ENCODE measurements at places on chromosomes 5 and 9.

DNA sequence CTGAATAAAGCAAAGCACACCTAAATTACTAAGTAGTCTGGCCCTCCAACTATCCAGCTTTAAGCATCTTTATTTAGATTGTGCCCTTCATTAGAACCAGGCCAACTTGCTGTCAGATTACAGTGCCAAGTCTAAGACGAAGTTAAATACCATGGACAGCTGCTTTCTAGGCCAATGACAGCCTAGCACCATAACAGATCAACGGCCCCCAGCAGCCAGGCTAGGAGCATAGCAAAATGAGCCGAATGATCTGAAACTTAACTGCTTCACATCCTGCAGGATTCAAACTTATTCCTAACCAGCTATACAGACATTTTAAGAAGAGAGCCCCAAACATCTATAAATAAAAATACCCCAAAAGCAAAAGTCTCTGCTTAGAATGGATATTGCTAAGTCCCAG, 6.8 kb downstream of the SLC24A2 start:
- no peak for DNase-seq

GRCh38 chr5:169749295-169749694, 112.2 kb downstream of the DOCK2 start:
- no peak for DNase-seq

GRCh38 chr9:89613912-89614892, 9.4 kb downstream of the GADD45G start:
- no peak for DNase-seq

- DNase-seq: peak; percentile 77
These were observed 267.3 kb downstream of the MLLT3 start for GRCh38 chr9:20355022-20355421.

- no peak for DNase-seq
These were observed 116.3 kb downstream of the HSD17B3 start for GRCh38 chr9:96185518-96186156.

GRCh38 chr9:89601306-89601705, 3.5 kb upstream of the GADD45G start:
- no peak for DNase-seq

DNA sequence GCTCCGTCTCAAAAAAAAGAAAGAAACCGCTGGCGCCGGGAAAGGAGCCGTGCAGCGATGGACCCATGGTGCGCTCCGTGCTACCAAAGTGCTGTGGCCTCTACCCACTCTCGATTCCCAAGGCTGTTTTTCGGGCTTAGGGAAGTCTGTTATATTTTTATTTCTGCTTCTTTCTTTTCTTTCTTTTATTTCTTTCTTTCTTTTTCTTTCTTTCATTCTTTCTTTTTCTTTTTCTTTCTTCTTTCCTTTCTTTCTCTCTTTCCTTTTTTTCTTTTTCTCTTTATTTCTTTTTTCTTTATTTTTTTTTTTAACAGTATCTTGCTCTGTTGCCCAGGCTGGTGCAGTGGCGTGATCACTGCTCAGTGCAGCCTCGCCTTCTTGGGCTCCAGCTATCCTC, 87.5 kb downstream of the ANXA2R start:
- DNase-seq: no peak

DNA sequence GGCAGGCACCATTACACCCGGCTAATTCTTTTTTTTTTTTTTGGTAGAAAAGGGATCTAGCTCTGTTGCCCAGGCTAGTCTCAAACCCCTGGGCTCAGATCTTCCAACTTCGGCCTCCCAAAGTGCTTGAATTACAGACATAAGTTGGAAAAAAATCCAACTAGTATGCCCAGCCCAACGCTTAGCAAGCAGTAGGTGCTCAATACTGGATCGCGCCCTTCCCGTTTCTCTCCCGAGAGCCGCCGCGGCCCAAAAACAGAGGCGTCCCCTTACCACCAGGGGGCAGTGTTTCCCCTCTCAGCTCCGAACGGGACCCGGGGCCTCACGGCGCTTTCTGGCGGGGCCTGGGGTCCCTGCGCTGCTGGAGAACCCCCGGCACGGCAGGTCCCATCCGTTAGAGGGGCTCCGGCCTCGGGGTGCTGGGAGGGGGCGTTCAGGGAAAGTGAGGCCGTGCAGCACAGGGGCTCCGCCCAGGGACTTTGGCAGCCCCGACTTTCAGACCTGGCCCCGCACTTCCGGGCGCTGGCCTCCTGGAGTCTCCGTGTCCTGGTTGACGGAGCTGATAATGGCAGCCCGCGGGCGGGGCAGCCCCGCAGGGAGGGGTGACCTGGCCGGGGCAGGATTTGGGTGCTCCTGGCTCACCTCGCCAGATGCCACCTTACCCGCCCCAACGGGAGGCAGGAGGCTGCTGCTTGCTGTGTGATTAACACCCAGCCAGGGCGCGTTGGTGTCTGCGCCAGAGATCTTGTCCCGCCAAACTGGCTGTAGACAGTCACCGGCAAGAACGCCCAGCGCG, 15.2 kb downstream of the PTGES start:
- DNase-seq: peak; percentile 50

- no peak for DNase-seq
These were observed 6.9 kb upstream of the WDR5 start for GRCh38 chr9:134128727-134129679.

GRCh38 chr9:116336133-116336862, 182.7 kb downstream of the PAPPA start:
- no peak for DNase-seq

GRCh38 chr5:107570805-107571531, 99.8 kb downstream of the EFNA5 start:
- peak; percentile 27 for DNase-seq

GRCh38 chr9:128917151-128917849, 3.5 kb upstream of the PHYHD1 start:
- peak; percentile 55 for DNase-seq

- DNase-seq: no peak
These were observed 23.8 kb downstream of the DAB2 start for GRCh38 chr5:39400713-39401578.

GRCh38 chr9:110148384-110148783, 59.6 kb downstream of the C9orf152 start:
- DNase-seq: no peak

DNA sequence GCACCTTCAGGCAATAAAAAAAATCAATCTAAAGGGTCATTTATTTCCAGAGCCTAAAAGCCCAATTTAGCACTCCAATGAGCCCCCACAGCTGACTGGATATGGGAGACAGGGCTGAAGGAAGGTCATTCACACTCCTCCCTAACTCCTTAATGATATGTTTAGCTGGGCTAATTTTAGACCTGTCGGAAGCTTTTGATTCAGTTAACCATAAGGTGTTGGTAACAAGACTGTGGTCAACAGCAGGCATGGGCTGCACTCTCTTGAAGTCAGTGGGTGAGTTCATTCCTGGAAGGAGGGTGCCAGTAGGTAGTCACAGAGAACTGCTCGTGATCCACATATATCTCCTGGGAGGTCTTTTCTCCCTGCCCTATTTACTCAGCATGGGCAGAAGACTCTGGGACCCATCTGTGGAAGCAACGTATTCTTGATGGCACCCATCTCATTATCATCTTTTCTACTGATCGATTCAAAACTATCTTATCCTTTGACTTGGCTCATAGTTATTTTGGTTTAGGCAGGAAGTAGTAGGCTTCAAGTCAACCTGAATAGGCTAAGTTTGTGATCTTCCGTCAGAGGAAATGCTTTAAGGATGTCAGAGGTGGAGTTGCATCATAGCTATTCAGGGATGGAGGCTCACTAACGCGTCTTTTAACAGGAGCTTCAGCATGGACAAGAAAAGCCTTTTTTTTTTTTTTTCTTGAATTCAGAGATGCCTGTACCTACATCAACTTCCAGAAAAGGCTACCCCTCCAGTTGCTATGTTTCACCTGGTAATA, 367.7 kb upstream of the SLC30A5 start:
- no peak for DNase-seq

DNA sequence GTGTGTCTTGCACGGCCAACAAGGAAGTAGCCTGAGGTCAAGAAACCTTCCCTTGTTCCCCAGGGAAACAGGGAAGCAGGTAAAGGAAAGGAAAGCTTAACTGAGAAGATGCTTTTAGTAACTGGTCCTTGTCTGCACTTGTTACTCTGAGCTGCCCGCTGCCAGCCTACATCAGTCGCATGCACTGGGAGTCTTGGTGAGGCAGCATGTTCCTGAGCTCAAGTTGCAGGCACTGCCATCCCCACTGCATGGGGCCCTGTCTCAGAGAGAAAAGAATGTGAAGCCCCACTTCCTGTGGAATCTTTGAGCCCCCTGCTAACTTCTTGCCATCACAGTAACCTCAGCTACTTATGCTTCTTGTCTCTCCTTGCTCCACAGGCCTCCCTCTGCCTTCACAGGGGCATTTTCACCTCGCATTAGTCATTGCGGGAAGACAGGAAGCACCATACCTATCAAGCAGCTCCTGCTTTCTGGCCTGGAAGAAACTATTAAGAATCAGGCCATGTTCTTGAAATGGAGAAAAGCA, 344.1 kb upstream of the ADAMTSL1 start:
- no peak for DNase-seq

DNA sequence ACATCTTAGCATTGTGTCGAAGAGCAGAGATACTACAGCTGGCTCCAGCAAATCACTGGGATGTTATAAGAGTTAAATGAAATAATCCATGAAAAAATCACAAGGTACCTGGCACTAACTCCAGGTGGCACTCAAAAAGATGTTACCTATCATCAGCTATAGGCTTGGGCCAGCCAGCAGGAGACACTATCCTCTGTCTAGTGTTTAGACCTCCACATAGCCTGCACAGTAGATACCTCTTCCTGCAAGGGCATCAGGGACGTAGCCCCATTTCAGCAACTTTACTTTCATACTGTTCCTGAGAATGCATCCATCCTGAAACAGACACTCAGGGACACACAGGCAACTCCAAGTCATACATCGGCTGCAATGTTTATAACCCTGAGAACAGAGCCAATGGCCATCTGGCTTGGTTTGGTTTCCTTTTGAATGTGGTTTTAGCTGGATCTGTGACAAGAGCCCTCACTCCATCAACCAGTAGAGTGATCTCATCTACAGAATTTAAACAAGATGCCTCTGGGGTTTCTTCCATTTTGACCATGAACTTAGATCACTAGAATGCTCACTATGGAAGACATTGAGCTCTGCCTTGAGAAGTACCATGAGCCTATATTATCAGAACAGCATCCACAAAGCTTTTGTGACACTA, 69.9 kb downstream of the TLE1 start:
- DNase-seq: peak; percentile 29

DNA sequence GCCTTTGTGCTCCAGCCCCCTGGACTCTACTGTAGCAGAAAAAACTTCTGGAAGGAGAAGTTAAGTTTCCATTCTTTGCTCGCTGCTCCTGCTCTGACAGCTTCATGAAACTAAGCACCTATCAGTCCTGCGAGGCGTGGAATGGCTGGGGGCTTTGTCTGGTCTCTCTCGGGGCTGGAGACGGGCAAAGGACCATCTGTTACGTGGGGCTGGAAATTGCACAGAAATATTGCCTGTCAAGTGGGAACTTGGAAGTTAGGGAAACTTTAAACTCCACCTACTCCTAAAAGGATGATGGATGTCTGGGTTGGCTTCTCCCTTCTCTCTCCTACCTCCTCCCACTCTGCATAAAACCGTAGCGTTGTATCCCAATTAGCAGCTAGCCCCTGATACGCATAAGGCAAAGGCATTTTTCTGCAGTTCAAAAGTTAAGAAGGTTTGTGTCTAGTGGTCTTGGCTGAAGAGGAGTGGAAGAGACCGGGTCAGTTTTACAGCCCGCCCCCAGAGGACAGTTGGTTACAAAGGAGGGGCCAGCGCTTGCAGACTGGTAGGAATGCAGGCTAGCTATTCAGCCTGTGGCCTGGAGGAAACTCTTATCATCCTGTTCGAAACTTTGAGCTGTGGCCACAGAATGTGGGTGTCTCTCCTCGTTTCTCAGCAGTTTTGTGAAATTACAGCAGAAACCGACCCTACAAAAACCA, 1.3 kb downstream of the FBXL7 start:
- DNase-seq: peak; percentile 83

GRCh38 chr5:143023411-143024096, 253.4 kb downstream of the ARHGAP26 start:
- no peak for DNase-seq

DNA sequence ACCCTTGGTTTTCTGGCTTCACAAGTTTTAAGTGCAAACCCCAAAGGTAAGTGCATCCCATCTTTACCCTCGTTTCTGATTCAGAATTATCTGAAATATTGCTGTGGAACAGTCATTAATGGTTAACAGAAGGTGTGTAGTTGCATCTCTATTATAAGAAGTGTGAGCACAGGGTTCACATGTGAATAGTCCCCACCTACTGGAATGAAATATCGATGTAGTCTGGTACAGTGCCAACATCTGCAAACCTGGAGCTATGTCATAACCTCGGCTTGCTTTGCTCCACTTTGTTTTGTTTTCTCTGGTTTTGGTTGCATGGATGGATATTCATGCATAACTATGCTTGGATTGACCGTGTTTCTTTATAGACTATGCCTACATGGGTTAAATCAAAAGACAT, 12.6 kb downstream of the HTR4 start:
- no peak for DNase-seq

DNA sequence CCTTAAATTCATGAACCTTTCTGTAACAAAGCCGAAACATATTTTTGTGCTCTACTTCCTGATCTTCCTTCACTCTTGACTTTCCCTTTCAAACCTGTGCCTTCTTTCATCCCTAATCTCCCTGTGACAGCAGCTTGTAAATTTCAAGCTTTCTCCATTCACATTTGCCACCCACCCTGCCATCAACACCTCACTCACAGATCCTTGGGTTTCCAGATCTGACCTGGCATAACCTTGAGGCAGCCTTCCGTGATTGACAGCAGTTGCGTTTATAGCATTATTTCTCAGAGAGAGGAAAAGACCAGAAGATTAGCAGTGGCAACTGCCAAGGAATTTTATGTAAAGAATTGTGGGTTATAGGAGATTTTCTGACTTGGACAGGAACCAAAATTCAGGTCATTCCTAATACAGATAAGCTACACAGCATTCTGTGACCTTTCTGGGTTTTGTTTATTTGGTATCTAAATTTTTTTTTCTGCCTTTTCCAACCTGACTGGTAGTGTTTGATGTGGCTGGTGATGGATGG, 260.0 kb downstream of the NR2F1-AS1 start:
- no peak for DNase-seq

DNA sequence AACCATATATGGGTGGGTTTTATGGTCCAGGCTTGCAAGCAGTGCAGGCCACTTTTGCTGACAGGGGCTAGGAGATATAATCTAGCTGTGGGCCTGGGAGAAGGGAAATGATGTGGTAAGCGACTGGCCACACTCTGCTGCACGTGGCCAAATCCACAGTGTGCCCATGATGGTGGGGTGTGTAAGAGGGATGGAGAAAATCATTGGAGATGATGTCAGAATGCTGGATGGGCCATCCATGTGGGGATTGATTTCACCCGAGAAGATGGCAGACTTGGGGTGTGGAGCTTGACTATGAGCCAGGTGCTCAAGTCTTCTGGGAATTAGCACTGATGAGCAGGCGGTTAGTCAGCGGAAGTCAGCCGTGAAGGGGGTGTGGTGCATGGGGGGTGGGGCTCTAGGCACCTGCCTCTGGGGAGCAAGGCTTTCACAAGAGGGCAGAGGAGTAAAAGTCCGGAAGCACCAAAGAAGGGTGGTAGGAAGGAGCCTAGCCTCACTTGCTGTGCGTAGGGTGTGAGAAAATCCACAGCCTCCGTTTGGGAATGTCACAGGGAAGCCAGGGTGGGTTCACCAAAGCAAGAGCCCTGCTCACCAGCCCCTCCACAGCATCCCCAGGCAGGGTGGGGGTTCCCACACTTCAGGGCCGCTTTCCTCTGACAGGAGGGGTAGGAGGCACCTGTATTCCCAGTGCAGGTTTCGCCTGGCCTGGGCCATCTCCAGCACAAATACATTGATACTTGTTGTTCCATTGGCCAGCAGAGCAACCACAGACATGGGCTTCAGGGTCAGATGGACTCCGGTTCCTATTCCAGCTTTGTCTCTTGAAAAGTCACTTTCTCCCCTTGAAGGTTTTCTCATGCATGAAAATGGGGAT, 44.5 kb upstream of the ANGPTL2 start:
- DNase-seq: no peak

Data from skin of body (tissue), 3 donors.